ENCODE measurements at places on chromosomes 12 and 14. TPM values are rescaled to one million over a fixed set of nuclear protein-coding genes. Genes with fewer than 3 reads are reported as not detected.

The SSPN gene
- total RNA-seq = 61.1 TPM

The TTC9 gene
- 2.2 TPM for total RNA-seq

- no peak overlapping the region for H3K27ac ChIP-seq
- no peaks in the 10 kb centered on the region for H3K27me3 ChIP-seq
- no peak for DNase-seq
- no peak overlapping the region for H3K4me3 ChIP-seq
- H3K36me3 ChIP-seq = no peaks in the 10 kb centered on the region
- no peaks in the 10 kb centered on the region for H3K4me1 ChIP-seq
Observed at GRCh38 chr12:94277426-94278000, 129.1 kb downstream of the PLXNC1 start.

- H3K27me3 ChIP-seq = no peaks in the 10 kb centered on the region
- H3K4me3 ChIP-seq = no peak overlapping the region
- H3K36me3 ChIP-seq = no peaks in the 10 kb centered on the region
- DNase-seq = no peak
- H3K4me1 ChIP-seq = peaks cover 21% of the 10 kb centered on the region
- peak overlapping the region; percentile 77 for H3K27ac ChIP-seq
Observed at GRCh38 chr12:7068240-7068993, 7.9 kb downstream of the C1S start.
